Hematopoietic multipotent progenitor cell (in vitro differentiated cells): ENCODE measurements at places on chromosomes 16 and 17. TPM values are rescaled to one million over a fixed set of nuclear protein-coding genes. Genes with fewer than 3 reads are reported as not detected.

- no peak for DNase-seq
These were observed 4.5 kb upstream of the UNC13D start for GRCh38 chr17:75848523-75849278.

DNA sequence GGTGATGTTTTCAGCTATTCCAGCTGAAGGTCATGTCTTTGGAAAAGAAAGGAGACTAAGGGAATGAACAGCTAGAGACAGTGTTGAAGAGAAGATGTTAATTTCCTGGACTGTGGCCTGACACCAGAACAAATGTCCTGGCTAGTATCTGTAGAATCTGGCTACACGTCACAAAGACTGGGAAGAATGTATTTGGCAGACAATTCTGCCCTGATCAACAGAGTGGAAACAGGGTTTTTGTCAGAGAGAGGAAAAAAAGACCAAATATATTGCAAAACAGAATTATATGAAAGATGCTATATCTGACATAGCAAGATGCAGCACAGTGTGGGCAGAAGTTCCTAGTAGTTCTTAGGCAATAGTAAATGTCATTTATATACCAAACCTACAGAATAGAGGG, 17.0 kb upstream of the ANKFN1 start:
- no peak for DNase-seq

The CLEC3A gene
- not detected for total RNA-seq

GRCh38 chr16:85644093-85644712, 31.1 kb downstream of the GSE1 start:
- no peak for DNase-seq

- DNase-seq: no peak
These were observed 11.4 kb upstream of the CCL1 start for GRCh38 chr17:34374457-34374856.

DNA sequence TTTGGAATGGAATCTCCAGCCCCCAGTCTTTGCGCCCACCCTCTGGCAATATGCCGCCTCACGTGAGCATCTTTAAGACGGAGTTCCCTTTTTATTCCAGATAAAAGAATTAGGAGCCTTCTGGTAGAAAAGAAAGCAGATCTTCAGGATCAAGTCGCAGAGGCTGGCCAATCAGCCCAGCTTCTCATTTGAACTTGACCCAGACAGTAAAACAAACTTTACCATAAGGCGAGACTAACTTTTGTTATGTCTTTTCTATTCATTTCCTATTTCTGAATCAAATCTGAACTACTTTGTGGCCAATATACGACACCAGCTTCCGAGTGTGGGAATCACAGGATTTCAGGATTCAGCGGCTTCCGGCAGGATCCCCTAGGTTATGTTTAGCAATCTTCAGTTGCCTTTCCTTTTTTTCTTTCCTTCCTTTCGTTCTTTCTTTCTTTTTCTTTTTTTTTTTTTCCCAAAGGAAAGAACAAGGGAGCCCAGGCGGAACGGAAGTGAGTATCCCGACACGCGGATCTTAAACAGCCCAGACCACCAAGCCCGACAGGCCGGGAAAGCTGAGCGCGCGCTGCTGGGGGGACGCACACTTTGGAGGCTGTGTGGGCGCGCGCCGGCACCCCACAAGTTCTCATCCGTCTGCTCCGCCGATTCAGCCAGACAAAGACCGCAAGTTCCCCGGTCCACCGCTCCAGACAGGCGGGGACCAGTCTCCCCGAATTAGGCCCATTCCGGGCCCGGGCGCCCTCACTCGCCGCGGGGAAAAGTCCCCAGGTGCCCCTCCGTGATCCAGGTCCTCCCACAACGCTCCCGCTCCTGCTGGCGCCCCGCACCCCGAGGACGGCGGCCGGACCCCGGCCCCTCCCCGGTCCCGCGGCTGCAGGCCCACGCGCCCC, 633 bp downstream of the TBC1D16 start:
- DNase-seq: no peak

DNA sequence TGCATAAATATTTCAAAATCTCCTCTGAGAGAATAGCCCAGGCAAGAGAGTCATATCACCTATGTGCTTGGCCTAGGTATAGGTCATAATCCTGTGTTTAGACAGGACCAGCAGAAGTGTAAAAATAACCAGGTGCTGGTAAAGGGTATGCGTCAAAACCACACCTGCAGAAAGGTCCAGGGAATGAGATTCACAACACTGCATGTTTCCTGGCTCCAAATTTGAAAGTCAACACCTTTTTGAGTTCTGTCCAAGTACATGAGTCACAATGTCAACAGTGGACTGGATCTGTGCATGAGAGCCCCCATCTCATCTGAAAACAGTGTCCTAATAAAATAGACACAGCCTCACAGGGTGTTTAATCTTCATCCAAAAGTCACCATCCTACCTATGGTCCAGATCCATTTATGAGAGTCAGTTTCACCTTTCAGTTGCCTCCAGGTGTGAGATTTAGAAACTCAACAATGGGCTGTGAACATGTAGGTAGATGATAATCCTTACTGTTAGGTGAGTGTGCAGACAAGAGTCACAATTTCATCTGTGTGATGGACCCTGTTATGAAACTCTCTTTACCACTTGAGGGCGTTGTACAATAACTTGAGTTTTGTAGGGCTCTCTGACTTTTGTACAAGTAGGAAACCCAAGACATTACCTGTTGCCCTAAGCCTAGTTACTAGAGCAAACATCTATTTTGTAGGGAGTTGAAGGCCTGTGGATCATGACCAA, 2100.7 kb downstream of the TP53TG3F start:
- DNase-seq: no peak
